ENCODE measurements at places on chromosomes 7 and 10. TPM values are rescaled to one million over a fixed set of nuclear protein-coding genes. Genes with fewer than 3 reads are reported as not detected.

- no peak for DNase-seq
Observed at GRCh38 chr10:113322843-113323242, 230.0 kb upstream of the HABP2 start.

DNA sequence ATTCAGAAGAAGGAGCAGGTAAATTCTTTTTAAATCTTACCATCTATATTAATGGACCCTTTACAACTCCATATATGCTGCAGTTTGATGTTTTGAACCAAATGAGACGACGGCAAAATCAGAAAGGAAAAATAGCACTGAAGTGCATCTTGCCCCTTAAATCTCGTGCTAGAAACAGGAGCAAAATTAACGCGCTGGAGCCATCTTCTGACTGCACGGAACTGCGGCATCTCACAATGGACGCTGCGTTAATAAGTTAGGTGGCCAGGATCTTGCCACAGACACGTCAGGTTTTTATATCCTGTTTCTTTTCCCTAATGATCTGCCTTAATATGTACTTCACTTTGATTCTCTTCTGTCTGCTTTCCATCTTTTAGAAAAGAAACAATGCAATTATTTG, 354.5 kb downstream of the TFEC start:
- DNase-seq: peak; percentile 35

GRCh38 chr7:3321745-3322144, 20.7 kb downstream of the SDK1 start:
- DNase-seq: no peak

- DNase-seq: no peak
Observed at GRCh38 chr7:106964466-106964865, 80.0 kb upstream of the PRKAR2B start.

DNA sequence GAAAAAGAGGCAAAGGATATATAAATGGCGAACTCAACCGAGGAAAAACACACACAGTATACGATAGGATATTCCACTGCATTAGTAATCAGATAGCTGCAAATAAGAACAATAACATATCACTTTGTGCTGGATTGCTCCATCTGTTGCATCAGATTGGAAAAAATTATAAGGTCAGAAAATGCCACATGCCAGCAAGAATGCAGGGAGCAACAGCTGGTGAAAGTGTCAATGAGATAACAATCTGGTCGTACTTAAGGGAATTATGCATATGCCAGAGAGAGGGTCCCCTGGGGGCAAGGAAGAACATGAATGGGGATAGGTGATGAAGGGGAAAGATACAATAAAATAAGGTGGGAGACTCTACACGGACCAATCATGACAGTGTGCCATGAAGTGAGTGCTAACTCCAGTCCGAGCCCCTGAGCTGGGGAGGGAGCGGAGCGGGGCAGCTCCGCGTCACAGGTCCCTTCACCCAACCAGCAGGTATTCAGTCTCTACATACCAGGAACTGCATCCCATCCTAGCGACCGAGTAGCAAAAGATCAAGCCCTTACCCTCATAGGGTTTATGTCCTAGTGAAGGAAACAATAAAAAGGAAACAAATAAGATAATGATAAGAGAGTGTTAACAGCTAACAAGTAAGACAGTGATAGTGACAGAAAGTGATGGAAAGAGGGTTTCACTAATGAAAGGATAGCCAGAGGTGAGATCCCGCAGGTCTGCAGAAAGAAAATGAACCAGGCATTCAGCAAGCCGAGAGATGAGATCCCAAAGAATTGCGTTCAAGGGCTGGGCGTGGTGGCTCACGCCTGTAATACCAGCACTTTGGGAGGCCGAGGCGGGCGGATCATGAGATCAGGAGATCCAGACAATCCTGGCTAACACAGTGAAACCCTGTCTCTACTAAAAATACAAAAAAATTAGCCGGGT, 9.4 kb downstream of the MPP7 start:
- no peak for DNase-seq

DNA sequence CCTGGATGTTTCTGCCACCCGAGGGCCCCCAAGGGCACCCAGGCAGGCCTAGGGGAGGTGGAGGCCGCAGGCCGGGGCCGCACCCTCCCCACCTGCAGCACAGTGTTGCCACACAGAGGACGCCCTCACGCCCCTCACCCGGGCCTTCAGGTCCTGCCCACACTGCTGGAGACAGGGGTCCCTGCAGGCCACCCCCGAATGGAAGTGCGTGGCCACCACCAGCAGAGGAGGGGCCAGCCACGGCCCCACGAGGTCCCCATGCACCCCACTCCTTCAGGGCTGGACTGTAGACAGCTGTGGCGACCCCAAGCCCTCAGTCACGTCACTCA, 35.4 kb downstream of the ADAP1 start:
- no peak for DNase-seq

- no peak for DNase-seq
Observed at GRCh38 chr10:126268013-126268920, 120.0 kb downstream of the ADAM12 start.

DNA sequence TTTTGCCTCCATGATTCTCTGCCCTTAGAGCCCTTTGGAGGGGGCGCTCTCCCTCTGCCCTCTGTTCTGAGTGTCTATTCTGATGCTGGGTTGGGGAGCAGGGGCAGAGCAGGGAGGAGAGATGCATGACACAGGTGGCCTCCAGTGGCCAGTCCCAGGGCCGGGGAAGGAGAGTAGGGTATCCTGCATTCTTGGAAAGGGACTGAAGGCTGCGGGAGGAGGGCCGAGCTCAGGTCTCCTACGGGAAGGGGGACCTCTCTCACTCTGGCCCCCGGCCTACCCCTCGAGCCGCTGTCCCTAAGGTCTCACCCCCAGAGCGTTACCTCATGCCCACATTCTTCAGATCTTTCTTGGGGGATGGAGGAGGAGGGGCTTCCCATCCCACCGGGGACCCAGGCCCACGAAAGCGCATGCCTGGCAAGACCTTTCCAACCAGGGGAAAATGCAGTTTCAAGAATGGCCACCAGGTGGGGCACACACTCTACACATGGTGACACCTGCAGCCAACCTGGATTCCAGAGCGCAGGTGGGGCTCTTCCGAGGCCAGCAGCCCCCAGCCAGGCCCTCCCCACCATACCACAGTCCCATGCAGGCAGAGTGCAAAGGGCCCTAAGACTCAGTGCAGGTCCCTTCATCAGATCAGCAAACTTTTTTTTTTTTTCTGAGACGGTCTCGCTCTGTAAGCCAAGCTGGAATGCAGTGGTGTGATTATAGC, 86.4 kb downstream of the MYL10 start:
- DNase-seq: peak; percentile 39

DNA sequence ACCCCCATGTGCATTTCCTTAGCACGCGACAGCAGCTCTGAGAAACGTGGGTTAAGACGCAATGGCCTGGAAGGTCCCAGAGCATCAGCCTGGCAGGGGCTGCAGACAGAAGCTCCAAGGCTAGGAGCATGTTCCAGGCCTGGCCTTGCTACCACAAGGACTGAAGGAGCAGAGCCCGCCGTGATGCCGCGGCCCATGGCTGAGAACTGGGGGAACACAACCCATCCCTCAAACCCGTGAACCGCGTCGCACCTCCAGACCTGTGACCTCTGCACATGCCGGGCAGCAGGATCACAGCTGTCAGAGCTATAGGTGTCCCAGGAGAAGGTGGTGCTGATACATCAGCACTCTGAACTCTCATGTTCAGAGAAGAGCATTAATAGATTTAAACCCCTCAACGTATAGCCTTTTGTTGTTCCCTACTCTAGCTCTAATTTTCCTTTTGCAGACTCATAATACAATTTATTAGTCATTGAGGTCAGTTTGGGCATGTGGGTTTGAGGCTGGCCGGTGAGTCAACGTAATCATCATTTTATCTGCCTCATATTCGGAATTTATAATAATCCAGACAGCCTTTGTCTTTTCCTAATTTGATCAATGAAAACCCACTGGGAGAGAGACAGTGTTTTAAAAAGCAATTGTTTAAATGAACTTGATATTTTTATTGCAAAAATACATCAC, 222.5 kb upstream of the TCERG1L start:
- no peak for DNase-seq

DNA sequence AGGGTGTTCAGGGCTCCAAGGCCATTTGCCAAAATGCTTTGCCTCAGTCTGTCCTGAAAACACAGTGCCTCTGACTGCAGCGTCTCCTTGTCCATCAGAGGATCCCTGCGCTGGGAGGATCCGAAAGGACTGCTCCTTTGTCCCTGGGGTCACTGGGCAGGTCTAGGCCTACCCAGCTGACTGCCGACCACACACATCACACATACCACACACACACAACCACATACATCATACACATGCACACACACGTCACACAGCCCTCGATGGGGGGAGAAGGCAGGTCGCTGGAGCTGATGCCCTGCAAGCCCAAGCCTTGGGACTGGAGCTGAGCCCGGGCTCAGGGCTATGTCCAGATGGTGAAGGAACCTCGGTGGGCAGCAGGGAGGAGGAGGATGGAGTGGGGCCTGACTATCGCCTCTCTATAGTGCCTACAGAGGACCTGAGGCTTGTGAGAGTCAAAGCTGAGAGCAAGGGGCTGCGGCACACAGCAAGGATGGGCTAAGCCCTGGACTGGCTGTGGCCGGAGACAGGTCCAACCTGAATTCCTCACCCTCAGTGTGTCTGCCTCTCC, 29.1 kb downstream of the GPRIN2 start:
- DNase-seq: no peak

- DNase-seq: no peak
Observed at GRCh38 chr7:54810401-54810800, 51.4 kb upstream of the SEC61G start.

DNA sequence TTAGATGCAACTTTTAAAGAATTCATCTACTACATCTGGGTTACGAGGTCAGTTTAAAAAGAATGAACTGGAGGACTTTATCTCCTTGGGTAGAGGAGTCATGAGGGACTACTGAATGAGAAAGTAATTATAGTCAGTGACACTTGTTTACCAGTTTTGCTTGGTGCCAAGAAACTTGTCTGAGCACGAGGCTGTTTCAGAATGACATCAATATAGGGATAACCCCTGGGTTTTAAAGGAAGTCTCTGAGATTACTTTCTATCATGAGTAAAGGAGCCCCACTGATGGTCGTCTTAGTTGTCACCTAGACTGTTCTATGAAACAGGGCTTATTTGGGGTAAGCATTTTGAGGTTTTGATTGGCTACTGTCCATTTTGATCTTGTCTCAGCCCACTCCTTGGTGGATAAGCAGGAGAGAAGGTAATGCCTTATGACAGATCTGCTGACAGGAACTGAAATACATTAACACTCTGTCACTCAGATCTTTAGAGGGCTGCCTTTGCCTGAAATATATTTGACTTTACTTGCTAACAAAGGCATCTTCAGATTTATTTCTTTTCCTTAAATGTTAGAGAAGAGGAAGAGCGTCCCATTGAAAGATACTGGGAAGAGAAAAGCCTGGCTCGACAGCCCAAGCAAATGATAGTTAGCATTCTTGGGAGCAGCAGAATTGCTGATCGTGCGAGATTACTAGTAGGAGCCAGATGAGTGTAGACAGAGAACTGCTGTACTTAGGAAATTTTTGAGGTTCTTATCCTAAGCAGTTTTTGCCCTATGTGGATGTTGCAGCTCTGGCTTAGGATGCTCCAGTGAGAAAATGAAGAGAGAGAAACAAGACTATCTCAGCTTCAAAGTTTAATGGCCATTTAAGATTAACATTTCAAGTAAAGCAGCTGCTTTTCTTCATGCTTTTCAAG, 299.2 kb upstream of the LRGUK start:
- peak; percentile 92 for DNase-seq

DNA sequence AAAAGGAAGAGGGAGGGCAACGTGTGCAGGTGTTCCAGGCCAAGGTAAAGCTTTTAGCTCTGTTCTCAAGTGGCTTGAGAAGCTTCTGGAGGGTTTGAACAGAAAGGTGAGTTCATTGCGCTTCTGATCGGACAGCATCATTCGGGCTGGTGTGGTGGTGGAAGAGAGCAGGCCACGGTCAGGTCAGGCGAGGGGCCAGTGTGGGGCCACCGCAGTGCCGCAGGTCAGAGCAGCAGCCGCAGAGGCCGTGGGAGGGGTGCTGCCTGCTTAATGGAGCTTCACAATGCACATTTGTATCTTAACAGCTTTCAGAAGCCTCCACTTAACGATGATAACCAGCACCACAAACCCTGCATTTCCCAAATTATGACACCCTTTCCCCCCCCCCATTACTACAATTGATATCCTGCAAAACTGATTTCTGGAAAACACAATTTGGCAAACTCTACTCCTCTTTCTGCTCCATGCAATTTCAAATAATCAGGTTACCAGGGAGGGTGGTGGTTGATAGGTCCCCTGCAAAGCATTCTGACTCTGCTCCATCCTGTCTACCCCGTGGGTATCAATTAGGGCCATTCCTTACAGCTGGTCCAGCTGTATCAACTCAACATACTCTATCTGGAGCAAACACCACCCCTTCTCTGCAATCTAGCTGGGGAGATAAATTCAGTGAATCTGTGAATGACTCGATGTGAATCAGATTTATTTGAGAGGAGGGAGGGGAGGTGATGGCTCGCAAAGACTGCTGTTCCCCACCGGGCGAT, 162.9 kb downstream of the ACTR3B start:
- no peak for DNase-seq

GRCh38 chr10:128046953-128047290, 79.3 kb downstream of the MKI67 start:
- DNase-seq: no peak

STX1A gene
- total RNA-seq: 7.3 TPM

LYZL2 gene
- not detected for total RNA-seq

ADRB1 gene
- total RNA-seq: 1.8 TPM

RNLS gene
- total RNA-seq: 6.7 TPM

IDI2 gene
- not detected for total RNA-seq

TWIST1 gene
- total RNA-seq: 23.7 TPM

ACTR3C gene
- 6.4 TPM for total RNA-seq

TMEM178B gene
- under 0.01 TPM for total RNA-seq
